ENCODE measurements at places on chromosomes 1 and 21.
A peak's percentile ranks its signal among the peaks of the same experiment; 100 is the strongest.

DNA sequence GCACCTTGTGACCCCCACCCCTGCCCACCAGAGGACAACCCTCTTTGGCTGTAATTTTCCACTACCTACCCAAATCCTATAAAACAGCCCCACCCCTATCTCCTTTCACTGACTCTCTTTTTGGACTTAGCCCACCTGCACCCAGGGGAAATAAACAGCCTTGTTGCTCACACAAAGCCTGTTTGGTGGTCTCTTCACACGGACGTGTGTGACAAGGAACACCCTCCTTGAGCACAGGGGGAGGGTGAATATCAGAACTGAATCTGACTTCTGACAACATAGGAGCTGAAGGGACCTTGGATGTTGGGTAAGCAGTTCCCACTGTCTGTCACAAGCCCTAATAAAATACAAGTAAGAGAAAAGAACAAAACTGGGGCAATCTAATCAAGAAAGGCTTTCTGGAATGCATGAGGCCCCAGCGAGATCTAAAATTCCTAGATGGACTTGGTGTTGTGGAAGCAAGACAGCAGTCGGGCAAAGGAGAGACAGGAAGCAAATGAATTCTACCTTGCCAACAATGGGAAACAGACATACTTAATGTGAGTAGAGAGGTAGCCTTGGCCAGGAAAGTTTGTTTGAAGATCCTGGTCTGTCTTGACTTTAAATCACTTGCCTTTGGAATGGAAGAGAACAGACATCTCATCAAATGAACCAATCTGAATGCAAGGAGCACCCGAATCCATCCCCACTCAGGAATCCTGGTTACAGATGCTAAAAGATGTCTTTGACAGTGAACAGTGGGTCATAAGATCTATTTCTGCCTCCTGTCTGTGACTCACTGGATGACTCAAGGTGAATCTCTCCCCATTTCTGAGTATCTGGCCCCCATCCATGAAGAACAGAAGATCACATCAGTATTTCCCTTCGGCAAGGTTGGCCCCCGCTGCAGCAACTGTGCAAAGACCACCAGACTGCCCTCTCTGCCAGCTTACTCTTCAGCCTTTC is 53.3 kb downstream of the OLFML3 start:
- no peak for DNase-seq

GRCh38 chr1:39132505-39133339 is 71.8 kb upstream of the MACF1 start:
- DNase-seq: peak; percentile 62

DNA sequence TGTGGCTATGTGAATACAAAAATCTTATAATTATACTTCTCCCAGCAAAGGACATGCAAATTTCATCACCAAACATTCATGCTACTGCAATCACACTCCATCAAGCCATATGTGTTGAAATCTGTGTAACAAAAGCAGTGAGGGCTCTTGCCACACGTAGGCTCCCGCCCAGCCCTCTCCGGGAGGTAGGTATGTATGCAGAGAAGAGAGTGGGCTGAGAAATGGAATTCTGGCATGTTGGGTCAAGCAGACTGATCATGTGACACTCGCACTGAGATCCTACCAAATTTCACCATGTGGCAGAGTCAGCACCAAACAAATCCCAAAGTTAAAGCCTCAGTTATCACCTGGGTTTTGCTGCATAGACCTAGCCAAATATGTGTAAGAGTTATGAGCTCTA is 49.7 kb downstream of the APP start:
- DNase-seq: no peak

DNA sequence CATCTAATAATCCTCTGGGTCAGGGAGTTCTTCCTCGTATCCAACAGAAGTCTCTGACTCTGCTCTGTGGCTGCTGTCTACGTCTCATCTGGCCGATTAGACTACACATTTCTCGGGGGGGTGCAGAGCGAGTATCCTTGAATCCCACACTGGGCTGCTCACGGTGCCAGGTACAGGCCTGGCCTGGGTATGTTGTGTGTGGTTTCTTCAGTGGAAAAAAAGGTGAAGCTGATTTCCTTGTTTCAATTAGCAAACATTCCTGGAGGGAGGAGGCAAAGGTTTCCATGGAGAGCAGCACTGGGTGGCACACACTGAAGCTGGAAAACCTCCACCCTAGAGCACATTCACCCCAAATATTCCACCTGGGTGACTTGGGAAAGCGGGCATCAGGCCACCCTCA is 2.0 kb upstream of the RAB7B start:
- DNase-seq: no peak

DNA sequence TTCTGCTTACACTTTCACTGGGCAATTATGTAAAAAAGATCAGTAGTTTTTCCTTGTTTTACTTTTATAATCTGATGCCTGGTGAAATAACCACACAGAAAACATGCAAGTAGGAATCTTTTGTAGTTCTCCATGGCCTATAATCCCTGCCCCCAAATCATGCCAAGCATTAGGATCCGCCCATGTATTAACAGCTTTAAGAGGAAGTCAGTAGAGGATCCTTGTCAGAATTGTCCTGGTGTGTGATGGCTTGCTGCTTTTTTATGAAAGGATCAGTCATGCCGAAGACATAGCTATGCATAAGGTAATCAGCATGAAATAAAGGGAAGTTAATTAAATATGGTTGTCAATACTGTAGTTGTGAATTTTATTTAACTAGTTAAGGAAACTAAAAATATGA is 20.0 kb downstream of the ADGRL2 start:
- no peak for DNase-seq

All from NCI-H345 (cell line).